Urothelium cell line (cell line): ENCODE measurements at places on chromosomes 11 and 22.

GRCh38 chr11:122192634-122193255 is 76.7 kb upstream of the BLID start:
- no peak for DNase-seq

GRCh38 chr11:23976841-23977271 is 520.0 kb upstream of the LUZP2 start:
- no peak for DNase-seq

DNA sequence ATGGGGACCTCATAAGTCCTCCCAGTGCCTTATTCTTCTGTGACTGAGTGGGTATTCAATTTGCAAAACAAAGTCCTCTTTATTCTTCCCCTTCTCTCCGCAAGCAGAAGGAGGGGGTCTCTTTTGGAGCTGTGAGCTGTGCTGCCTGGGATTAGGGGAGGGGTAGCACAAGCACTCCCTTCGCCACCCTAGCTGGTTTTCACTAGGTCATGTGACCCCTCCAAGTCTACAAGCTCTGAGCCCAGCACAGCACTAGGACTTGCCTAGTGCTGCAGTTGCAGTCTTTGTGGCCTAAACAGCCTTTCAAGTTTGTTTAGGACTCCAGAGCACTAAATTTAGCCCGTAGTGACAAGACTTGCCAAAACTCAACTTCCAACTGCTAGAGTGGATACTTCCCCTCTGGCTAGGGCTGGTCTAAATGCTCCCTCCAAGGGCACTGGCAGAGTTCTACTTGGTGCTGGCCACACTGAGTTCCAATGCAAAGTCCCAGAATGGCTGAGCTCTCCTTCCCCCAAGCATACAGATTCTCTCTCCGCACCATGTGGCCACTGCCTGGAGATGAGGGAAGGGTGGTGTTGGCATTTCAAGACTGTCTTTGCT is 25.4 kb downstream of the TAF1D start:
- no peak for DNase-seq

DNA sequence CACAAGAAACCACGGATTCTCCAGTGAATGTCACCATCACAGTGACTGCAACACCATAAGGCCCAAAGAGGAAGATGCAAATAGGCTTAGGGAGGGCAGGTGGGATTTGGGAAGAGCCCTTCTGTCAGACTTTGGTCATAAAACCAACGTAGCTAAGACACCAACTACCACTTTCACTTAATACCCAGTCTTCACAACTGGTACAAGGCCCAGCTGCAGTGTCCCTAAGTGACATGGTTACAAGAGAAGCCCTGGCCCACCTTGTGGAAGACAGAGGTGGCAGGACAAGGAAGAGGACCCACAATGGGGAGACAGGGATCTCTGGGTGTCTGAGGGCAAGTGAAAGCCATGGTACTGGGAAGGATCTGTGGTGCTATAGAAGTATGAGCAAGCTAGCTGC is 10.0 kb downstream of the VSIG10L2 start:
- DNase-seq: no peak

- DNase-seq: peak; percentile 64
Observed at GRCh38 chr11:35511666-35512065, 13.8 kb downstream of the PAMR1 start.

- peak; percentile 53 for DNase-seq
Observed at GRCh38 chr11:103532133-103532788, 423.0 kb downstream of the DYNC2H1 start.

GRCh38 chr11:62427630-62428233 is 8.9 kb downstream of the SCGB1A1 start:
- DNase-seq: peak; percentile 38

GRCh38 chr11:24944891-24945290 is 448.0 kb downstream of the LUZP2 start:
- no peak for DNase-seq

- no peak for DNase-seq
Observed at GRCh38 chr11:1742371-1742770, 8.0 kb downstream of the IFITM10 start.

DNA sequence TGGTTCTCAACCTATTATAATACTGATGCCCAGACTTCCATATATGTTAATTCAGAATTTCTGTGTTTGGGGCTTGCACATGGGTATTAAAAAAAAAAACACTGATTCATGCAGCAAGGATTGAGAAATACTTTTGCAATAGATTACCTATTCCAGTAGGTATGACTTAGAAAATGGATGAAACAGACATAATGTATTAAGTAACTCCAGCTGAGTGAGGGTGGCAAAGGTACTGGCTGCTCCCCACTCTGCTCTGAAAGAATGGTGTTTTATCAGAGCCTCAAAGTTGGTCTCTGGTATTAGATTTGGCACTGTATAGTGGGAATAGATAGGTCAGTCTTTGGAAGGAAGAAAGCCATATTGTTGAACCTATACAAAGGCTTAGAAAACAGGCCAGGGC is 234.3 kb upstream of the FOLH1 start:
- no peak for DNase-seq

DNA sequence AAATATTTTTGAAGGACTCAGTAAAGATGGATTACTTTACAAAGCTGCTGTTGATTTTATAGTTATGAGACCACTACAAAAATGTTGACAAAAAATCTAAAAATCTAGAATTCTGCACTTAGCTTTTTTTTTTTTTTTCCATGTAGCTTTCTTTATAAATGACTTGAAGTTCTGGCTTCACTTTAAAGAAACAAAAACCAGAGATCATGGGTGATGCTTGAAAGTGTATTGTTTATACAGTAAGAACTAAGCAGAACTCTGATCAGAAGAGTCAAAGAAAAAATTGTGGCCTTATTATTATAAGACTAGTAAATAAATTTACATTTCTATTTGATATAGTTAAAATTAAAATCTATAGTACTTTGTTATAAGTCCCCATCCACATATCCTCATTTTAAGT is 301.7 kb downstream of the BLID start:
- no peak for DNase-seq

DNA sequence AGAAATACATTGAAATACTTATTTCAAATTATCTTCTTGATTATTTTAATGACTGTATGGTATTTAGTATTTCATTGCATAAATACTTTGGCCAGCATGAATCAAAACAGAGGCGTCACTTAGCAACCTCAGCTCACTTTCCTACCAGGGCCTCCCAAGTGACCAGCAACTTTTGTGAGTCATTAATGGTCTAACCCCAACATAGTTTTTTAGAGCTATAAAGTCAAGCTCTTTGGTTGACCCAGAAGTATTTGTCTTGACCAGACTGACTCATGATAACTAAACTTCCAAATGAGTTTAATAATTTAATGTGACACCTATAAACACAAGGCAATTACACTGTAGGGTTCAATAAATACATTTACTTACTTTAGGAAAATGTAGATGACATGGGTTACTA is 27.9 kb upstream of the RBMXL2 start:
- DNase-seq: no peak

DNA sequence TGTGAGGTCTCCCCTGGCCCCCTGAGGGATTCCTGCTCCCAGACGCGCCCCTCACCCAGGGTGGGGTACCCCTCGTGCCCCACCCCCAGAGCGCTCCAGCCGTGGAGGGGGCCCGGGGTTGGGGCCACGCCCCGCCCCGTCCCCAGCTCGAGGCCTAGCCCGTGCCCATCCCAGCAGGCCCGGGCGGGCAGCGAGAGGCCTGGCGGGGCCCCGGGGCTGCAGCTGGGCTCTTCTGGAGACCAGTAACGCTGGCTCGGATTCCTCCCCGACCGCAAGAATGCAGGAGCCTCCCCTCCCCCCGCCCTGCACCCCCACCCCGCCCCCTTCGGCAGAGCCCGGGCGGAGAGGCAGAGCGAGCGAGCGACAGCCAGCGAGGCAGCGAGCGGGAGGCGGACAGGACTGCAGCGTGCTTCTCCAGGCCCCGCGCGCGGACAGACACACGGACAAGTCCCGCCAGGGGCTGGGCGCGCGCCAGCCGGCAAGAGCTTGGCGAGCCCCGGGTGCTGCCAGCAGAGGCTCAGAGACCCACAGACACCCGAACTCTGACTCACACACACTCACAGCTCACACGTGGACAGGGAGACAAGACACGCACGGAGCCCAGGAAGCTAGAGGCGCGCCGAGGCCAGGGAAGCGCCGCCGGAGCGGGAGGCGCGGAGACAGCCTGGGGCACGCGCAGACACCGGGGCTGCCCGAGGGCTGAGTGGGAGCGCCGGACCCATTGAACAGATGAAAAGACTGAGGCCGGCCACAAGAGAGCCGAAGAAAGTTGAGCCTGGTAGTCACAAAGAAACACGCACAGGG is 15.2 kb downstream of the BCL9L start:
- peak; percentile 74 for DNase-seq

- no peak for DNase-seq
Observed at GRCh38 chr11:115590254-115590653, 86.0 kb upstream of the CADM1 start.

GRCh38 chr11:126421271-126421671 is 65.8 kb downstream of the ST3GAL4 start:
- DNase-seq: no peak

- DNase-seq: no peak
Observed at GRCh38 chr11:3879967-3880542, 24.6 kb downstream of the STIM1 start.
